Activated CD8-positive, alpha-beta T cell treated with anti-CD3 and anti-CD28 coated beads, Interleukin-2, amount 10 ng/mL, durations not matched to agents 7 days and 5 days (primary cell): ENCODE measurements at places on chromosomes 1 and 21.

GRCh38 chr1:15172405-15173259 lies 19.1 kb downstream of the TMEM51 start:
- DNase-seq = no peak

DNA sequence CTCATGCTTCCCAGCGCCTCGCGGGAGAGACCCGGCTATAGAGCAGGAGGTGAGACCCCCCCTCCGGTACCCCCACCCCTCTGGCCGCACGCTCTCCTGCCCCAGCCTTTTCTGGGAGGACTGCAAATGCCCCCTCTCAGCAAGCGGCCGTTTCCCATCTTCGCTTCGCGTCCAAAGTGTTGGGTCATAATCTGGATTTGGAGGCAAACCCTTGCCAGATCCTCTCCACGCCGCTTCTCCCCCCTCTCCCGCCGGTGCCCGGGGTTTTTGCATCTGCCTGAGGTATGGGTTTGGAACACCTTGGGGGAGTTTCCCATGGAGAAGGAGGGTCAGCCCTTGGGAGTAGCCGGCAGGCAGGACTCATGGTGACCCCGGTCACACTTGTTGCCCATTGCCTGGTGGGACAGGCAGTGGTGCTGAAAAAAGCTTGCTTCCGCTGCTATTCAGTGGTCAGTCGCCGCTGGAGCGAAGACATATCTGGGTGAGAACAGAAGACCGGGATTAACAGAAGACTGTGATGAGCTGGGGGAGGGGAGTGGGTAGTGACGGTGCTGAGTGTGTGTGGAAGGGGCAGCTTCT lies 935 bp downstream of the KCNK2 start:
- no peak for DNase-seq

GRCh38 chr1:235090406-235091069 lies 38.1 kb downstream of the TOMM20 start:
- DNase-seq = no peak

DNA sequence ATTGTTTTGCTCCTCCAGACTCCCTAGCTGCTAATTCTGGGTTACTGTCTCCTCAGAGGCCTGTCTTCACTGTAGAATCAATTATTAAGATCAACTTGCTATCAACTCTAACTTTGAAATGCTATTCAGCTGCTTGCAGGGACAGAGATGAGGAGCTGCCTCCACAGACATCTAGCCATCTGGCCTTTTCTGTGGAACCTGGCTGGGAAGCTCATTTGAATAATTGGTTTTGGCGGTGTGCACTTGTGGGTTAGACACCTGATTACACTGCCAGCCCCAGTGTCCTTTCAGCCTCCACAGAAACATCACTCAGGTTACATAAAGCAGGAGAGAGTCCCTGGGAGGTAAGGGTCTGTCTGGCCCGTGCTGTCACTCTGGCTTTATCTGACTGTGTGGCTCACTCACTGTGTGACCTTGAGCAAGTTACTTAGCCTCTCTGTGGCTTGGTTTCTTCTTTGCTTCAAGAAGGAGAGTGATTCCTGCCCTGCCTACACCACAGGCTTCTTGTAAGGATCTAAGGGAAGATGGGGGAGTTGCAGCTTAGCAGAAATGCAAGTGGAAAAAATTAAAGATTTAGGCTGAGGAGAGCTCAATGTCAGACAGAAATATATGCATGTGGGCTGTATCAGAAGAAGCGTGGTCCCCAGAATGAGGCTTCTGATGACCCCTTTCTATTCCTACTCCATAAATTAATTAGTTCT lies 131.6 kb downstream of the BEND5 start:
- no peak for DNase-seq

- DNase-seq = no peak
These were observed 20.6 kb downstream of the PADI2 start for GRCh38 chr1:17098446-17099317.

GRCh38 chr1:58650141-58650540 lies 49.7 kb downstream of the MYSM1 start:
- no peak for DNase-seq

DNA sequence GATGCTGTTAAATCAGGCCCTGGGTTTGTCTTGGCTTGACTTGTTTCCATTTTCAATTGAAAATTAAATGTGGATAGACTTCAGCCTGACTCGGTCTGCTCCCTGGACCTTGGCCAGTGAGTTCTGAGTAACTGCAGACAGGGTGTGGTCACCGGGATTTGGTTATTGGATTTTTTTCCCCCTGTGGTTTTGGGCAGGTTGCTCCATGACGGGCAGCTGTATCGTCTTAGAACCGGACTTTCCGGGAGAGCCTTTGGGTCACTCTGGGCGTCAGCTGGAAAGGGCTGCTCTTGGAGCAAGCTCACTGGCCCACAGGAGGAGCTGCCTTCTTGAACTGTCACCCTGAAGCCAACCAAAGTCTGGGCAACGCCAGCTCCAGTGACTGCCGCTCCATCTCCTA lies 75.0 kb downstream of the CLIC6 start:
- no peak for DNase-seq

GRCh38 chr1:179124873-179125272 lies 43.0 kb downstream of the TOR3A start:
- no peak for DNase-seq

- DNase-seq = peak; percentile 53
These were observed 26.7 kb upstream of the RPTN start for GRCh38 chr1:152185544-152186391.

- DNase-seq = no peak
These were observed 7.1 kb upstream of the NSUN4 start for GRCh38 chr1:46333300-46334029.

DNA sequence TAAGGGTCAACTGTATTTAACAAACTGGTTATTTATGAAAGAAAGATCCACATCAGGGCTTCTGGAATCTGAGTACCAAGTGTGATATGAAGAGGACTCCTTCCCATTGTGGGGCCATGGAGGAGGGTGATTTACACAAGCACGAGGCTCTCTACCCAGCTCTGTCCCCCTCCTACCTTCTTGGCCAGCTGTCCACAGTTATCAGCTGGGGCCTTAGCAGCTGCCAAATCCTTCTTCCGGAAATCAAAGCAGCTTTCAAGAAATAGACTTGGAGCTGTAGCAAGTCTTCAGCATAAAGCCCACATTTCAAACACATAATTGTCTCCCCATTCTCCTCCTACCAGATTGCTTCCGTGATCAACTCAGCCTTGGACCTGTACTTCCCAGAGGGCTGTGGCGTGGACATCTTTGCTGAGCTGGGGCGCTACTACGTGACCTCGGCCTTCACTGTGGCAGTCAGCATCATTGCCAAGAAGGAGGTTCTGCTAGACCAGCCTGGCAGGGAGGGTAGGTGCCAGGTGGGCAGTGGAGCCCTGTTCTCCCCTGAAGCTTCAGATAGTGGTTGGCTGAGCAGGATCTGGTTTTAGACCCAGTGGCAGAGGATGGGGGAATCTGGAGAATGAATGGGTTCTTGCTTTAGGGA lies 15.5 kb downstream of the AZIN2 start:
- DNase-seq = no peak

DNA sequence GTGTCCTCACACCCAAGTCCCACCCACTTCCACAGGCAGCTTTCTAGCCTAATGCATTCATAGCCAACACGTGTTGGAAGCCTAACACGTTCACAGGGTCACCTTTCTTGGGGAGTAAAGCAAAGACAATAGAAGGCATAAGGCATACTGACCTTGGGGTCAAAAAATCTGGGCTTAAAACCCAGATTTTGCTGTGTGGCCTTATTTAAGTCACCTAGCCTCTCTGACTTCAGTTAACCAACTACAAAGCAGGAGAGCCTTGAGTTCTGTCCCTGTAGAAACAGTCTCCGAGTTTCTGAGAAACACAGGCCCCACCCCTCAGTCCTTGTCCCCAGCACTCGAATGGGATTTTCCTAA lies 1.4 kb downstream of the TNNT2 start:
- no peak for DNase-seq

DNA sequence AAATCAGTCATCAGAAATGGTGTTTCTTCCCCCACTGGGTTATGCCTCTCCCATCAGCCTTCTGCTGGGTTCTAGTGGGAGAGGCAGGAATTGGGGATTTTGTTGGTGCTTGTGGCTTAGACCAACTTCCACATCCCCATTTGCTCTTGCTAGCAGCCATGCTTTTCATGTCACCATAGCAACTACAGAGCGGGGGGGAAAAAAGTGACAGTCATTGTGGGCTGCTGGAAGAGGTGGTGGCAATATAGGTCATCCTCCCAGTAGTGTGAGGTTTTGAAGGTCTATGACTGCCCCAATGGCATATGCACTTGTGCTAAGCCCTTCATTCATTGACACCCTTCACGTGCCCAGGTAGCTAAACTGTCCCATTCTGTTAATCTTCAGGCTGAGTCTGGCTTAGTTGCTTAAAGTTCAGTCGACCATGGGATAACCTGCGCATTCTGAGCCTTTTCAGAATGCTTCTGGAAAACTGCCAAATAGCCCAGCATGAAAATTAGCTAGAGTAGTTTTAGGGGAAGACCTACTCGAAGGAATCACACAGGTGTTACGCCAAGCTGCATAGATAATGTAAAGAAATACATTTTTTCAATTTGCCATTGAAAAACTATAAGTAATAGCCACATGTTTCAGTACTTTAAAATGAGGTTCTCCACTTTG lies 53.7 kb upstream of the ZNF326 start:
- DNase-seq = no peak

GRCh38 chr1:119888476-119888875 lies 7.8 kb downstream of the ADAM30 start:
- no peak for DNase-seq

GRCh38 chr1:15324869-15325335 lies 77.9 kb downstream of the FHAD1 start:
- no peak for DNase-seq

DNA sequence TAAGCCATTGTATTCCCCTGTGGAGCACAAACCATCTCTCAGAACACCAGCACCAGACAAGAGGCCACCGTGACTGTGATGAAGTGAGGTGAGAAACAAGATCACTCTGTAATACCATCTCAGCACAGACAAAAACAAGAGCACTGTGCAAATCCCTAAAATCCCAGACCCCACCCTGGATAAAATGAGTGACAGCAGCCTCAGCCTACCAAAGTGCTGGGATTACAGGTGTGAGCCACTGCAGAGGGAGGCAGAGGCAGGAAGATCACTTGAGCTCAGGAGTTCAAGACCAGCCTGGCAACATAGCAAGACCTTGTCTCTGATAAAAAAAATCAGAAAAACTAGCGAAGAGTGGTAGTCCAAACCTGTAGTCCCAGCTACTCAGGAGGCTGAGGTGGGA lies 23.4 kb downstream of the SLC30A10 start:
- DNase-seq = no peak

DNA sequence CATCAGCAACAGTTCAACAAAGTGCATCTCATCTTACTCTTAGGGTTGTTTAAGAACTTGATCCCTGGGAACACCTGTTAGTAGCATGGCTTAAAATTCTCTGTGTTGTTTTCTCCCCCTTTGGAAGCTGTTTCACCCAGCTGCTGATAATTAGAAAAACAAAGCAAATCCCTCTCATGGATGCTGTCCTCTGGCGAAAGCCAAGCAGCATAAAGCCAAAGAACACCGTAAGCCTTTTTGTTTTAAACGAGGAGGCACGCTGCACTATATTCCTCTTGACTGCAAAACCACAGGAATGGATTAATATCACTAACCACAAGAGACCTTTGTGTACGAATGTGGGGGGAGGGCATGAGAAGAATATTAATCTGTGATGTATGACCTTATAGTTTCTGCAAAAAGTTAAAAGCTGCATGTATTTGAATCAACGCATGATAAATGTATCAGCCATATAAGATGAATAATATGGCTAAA lies 923.2 kb downstream of the LTN1 start:
- no peak for DNase-seq

- peak; percentile 78 for DNase-seq
These were observed 179.0 kb downstream of the ADSS2 start for GRCh38 chr1:244272471-244273261.

- no peak for DNase-seq
These were observed 29.1 kb downstream of the SLC2A1 start for GRCh38 chr1:42929434-42930177.

DNA sequence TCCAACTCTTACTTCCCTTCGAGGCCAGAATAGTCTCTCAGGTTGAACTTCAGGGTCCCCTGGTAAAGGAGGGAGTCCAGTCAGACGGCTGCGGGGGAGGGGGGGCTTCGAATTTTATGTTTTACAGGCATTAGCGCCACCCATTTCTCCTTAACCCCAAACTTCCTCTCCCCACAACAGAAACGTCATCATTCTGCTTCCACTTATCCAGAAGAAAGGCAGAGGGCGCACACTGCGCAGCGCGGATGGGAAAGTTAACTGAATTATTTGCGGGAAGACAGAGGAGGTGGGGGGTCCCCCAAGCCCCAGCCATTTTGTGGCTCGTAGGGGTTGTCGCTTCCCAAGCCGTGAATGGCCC lies 529 bp upstream of the PRMT2 start:
- DNase-seq = peak; percentile 56

DNA sequence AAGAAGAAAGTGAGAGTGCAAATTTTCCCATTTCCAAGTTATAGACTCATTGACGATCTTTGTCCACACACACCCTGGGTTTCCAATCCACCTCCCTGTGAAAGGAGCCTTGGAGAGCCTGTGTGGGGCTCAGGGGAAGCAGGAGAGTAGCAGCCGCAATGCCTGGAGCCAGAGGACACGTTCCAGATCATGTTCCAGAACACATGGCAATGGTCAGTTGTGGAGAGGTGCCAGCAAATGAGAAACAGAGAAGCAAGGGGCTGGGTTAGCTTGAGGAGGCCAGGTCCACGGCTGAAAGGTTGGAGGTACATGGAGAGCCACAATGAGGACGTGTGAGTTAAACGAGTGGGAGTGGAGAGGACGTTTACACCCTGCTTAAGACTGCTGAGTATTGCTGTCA lies 33.0 kb upstream of the SIPA1L2 start:
- no peak for DNase-seq

GRCh38 chr21:38377165-38378088 lies 120.6 kb downstream of the KCNJ15 start:
- no peak for DNase-seq
